Type B pancreatic cell (in vitro differentiated cells): ENCODE measurements at places on chromosomes 2 and 18. TPM values are rescaled to one million over a fixed set of nuclear protein-coding genes. Genes with fewer than 3 reads are reported as not detected.

The CFC1 gene
- total RNA-seq, result 25.5 and 27.1 TPM in 2 replicates

The DLX2 gene
- total RNA-seq, result 4.3 and 6.9 TPM in 2 replicates

- no peak for DNase-seq
These were observed 82.9 kb downstream of the MSH2 start for GRCh38 chr2:47485751-47486300.

The TMEM247 gene
- total RNA-seq, result not detected in 2 replicates

GRCh38 chr18:49591271-49591670 lies 29.4 kb downstream of the LIPG start:
- DNase-seq, result no peak

DNA sequence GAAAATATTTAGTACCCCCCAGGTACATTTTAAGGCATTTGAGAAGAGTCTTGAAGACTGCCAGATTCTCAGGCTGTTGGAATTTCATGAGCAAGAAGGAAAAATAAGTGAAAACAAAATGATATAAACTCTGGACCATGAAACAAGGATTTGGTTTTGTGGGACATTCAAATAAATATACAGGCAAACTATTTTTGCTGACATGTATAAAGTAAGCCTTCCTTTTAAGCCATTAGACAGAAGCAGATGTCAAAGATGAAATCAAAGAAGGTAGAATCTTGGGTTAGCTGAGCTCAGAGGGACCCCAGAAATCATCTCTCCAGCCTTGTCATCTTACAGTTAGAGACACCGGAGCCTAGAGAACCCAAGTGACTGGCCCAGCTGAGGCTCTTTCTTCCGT lies 51.3 kb upstream of the ACSL3 start:
- DNase-seq, result no peak

The SH2D6 gene
- total RNA-seq, result 0.97 TPM in 1 of 2 replicates, not detected in the other
